ENCODE measurements at places on chromosomes 2 and 18. TPM values are rescaled to one million over a fixed set of nuclear protein-coding genes. Genes with fewer than 3 reads are reported as not detected.
A peak's percentile ranks its signal among the peaks of the same experiment; 100 is the strongest.

DNA sequence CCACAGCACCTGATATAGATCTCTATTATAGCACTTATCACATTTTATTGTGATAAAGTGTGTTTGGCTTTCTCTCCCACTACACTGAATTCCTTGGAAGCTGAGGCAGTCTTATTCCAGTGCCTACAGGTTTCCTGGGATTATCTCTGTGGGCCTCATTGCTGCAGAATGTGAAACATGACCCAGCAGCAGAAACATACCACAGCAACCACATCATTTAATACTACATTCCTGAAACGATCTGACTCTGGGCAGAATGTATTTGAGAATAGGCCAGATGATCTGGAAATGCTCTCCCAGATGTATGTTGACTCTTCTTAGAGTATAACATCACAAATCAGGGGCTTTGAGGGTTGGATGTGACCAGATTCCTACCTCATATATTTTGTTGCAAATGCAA, 323.5 kb upstream of the TANK start:
- DNase-seq = no peak

- no peak for DNase-seq
Observed at GRCh38 chr2:127590386-127591190, 55.1 kb downstream of the MYO7B start.

DNA sequence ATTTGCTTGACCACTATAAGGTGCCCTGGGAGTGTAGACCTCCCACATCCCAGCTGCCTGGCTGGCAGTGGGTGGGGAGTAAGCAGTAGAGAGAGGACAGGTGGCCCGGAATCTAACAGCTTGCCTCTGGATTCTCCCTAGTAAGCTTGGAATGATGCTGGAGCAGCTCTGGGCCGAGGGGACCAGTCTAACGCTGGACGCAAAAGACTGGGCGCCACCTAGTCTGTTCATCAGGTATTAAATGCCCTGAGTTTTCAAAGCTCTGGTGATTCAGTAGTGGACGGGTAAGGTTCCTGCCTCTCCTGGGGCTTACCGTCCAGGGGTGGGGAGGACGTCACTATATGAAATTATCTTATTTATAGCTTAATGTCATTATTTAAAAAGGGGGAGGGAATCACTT, 648 bp upstream of the LYPD6B start:
- peak; percentile 46 for DNase-seq

GRCh38 chr2:101967826-101968513, 23.8 kb upstream of the IL1R2 start:
- DNase-seq = peak; percentile 49

GRCh38 chr2:238573916-238574315, 147.2 kb downstream of the ASB1 start:
- DNase-seq = peak; percentile 55

The CENPA gene
- not detected for total RNA-seq

DNA sequence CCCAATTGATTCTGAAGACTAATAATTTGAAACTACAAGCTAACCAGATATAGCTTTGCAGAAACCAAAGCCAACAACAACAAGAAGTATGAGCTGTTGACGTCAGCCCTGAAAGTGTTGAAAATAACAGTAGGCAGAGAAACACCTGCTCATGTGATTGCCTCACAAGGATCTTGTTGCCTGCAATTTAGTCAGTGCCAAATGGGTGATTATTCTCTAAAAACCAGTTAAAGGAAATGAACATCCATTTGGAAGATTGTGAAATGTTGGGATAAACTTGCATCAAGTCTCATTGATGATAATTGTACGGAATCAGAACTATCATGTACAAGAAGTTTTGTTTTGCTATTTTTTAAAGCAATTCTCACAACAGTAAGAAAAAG, 2.8 kb downstream of the CYTIP start:
- no peak for DNase-seq

- no peak for DNase-seq
Observed at GRCh38 chr2:208062113-208062512, 36.8 kb upstream of the PLEKHM3 start.

- DNase-seq = no peak
Observed at GRCh38 chr18:48036226-48036625, 105.8 kb upstream of the SMAD2 start.

GRCh38 chr2:43977677-43978375, 18.0 kb downstream of the LRPPRC start:
- no peak for DNase-seq

DNA sequence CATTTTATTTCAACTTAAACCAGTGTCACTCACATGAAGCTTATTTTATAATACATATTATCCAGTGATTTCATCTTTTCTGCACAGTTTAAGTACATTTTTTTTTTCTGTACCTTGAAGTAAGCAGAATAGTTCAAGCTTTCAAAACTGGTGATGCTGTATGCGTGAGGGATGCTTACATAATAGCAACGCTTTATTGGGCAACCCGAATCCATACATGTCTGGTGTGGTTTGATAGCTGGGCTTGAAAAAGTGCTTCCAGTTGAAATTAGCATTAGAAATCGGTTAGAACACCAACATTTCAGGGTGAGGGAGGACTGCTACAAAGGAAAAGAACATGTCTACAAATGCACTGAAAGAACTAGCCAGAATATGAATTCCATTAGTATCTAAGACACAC, 117.4 kb downstream of the MBP start:
- DNase-seq = no peak

GRCh38 chr18:23037646-23038045, 97.6 kb upstream of the CABLES1 start:
- no peak for DNase-seq

DNA sequence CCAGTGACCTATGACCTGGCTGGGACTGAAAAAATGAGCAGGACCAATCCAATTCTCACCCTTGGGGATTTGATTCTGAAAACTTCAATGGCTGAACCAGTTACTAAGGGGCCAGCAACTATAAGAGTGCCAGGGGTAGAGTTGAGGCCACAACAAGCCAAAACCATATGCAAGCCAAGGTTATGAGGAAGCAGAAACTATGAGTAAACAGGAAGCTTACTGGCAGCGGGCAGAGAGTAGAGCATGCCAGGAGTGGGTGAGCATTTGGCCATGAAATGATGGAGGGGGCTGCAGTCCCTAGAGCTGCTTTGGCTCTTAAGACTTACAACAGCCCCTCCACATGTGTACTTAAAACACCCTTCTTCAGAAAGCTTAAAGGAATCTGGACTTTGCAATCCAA, 82.4 kb downstream of the RBMS1 start:
- DNase-seq = no peak

The UGT1A6 gene
- not detected for total RNA-seq

The MTCL1 gene
- total RNA-seq = 9.2 TPM

DNA sequence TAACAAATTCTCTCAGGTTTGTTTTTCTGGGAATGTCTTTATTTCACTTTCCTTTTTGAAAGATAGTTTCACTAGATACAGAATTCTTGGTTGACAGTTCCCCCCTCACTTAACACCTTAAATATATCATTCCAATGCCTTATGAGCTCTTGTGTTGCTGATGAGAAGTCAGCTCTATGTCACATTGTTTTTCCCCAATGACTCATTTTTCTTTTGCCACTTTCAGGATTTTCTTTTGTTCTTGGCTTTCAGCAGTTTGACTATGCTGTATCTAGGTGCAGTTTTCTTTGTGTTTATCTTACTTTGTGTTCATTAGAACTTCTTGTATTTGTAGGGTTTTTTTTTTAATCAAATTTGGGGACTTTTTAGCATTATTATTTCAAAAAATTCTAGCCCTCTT, 5.6 kb upstream of the RALBP1 start:
- DNase-seq = no peak

- no peak for DNase-seq
Observed at GRCh38 chr2:204492417-204492816, 52.9 kb upstream of the PARD3B start.

The TRIM43 gene
- not detected for total RNA-seq

- DNase-seq = no peak
Observed at GRCh38 chr2:62188416-62188815, 7.5 kb upstream of the B3GNT2 start.

- DNase-seq = no peak
Observed at GRCh38 chr2:14927021-14927564, 294.6 kb downstream of the LRATD1 start.

GRCh38 chr2:181466661-181467576, 9.7 kb downstream of the ITGA4 start:
- peak; percentile 33 for DNase-seq

DNA sequence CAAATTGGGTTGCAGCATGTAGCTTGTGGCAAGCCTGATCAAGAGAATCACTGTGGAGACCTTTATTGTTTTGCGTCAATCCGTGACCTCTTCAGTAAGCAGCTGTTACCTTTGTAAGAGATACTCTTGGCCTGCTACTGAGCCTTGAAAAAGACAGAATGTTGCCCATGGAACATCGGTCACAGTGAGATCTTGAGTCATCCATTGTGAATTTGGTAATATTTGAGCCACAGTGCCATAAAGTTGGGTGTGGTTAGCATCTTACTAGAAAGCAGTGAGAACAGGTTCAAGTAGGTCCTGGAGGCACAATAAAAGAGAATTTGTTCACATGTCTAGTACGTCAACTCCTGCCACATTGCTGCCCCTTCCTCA, 12.7 kb upstream of the EFR3B start:
- DNase-seq = no peak

DNA sequence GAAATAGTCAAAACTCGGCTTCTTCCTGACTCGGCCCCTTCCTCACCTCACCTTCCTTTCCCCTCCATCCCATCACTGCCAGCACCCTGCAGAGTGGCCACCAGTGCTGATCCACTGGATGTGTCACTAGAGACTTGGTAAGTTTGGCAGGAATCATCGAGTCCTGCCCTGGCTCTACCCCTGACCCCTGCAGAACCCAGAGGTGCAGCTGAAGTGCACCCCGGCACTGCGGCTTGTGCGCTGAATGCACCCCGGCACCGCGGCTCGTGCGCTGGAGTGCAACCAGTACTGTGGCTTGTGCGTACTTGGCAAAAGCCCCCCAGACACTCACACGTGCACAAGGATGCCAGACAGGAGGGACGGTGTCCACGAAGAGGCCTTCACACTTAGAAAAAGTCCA, 206.5 kb downstream of the SNTG2 start:
- no peak for DNase-seq

The TUBA4B gene
- not detected for total RNA-seq

- DNase-seq = no peak
Observed at GRCh38 chr2:174902506-174903263, 102.5 kb downstream of the CHN1 start.

DNA sequence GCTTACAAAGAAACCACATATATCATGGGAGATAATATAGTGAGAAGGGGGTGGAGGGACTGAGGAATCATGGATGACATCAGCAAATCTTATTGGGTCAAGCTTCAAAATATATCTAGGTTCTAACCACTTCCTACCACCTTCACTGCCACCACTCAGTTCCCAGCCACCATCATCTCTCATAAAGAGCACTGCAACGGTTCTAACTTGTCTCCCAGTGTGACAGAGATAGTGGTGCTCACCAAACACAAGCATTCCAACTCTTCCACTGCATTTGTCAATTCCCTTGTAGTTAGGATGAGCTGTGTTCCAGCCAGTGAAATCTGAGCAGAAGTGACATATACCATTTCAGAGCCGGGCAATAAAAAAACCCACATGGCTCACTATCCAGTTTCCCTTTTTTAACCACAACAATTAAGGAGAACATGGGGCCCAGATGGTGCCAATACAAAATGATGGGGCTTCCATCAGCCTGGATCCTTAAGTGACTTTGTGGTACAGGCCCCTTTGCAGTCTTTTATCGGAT, 318.1 kb downstream of the NBAS start:
- no peak for DNase-seq

The CNDP1 gene
- 0.12 TPM for total RNA-seq

GRCh38 chr2:208037564-208038487, 12.5 kb upstream of the PLEKHM3 start:
- no peak for DNase-seq

The MROH2A gene
- total RNA-seq = not detected

DNA sequence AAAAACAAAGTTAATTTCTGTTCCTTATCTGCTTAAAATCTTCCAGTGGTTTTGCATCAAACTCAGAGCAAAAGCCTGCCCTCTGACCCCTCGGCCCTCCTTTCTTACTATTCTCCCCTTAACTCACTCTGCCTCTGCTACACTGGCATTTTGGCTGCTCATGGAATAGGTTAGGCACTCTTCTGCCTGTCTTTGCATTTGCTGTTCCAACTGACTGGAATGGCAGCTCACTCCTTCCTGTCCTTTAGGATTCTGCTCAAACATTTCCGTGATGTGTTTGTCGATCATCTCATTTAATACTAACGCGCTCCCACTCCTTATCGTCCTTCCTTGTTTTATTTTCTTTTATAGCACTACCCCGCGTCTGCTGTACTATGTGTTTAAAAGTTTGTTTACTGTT, 815 bp downstream of the CEBPZ start:
- no peak for DNase-seq

DNA sequence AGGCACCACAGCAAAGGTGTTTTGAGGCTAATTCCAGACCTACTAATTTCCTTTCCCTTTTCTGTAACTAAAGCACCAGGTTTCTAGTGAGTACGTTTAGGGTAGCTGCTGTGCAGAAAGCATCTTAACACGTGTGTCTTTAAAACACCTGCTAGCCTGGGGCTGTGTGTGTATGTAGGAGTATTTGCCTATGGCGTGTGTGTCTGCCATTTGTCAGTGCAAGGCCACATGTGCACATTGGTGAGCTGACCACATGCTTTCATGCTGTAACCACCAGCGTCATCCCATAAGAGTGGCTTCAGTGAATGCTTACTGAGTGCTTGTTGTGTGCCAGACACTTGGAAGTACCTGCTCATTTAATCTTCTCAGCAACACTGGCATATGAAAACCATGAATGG, 241.6 kb downstream of the SEPTIN10 start:
- DNase-seq = no peak

DNA sequence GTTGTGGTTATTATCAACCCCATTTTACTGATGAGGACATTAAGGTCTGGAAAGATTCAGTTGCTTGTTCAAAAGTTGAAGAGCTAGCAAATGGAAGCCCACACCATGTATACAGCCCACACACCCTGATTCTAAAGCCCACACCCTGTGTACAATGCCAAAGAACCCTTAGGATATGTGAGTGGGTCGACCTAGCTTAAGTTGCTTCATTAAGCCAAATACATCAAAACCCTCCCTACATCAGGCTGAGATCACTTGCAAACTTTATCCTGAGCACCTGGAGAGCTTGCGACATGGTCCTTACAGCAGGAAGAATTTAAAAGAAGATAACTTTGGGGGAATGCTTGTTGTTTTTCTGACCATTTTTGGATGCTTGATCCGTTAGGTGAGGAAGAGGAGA, 435 bp upstream of the ARHGAP25 start:
- DNase-seq = no peak

DNA sequence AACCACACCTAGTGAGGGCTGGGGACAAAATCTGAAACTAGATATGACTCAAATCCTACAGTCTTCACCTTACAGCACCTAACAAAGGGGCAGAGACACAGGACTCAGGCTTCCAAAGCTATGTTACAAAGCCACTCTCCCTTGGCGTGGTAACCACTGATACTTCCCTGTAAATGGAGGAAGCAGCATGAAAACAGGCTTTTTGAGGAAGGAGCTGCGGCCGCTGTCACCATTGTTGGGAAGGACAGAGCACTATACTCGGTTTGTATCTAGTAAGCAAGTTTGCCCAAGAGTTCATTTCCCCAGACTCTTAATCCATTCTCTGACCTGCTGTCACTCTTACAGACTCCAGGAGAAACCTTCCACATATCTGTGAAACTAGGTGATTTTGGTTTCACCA, 60.3 kb downstream of the LONRF2 start:
- DNase-seq = no peak

- DNase-seq = no peak
Observed at GRCh38 chr2:73914667-73915066, 12.0 kb upstream of the DGUOK start.
